ENCODE measurements at places on chromosomes 3 and 15.

DNA sequence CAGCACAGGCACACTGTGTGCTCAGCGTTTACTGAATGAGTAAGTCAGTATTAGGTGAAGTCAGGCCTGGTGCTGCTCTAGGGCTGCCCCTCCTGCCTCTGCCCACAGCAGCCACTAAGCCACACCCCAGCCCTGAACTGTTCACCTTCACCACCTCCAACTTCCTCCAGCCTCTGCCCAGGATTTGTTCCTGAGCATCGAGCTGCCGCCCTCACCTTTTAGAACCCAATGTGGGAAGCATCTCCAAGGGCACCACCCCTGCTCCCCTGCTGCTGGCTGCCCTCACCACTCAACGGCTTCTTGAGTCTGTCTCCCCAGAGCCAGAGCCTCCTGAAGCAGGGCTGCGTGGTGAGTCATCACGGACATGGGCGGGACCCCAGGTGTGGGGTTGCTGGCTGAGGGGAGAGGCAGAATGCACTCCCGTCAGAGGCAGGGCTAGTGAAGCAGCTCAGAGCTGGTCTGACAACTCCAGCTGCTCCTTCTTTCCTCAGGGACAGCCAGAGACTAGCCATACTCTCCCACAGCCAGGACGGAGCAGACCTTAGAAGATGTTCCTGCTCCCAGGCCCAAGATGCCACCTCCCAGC lies 5.8 kb downstream of the HYAL2 start:
- DNase-seq = peak; percentile 28

DNA sequence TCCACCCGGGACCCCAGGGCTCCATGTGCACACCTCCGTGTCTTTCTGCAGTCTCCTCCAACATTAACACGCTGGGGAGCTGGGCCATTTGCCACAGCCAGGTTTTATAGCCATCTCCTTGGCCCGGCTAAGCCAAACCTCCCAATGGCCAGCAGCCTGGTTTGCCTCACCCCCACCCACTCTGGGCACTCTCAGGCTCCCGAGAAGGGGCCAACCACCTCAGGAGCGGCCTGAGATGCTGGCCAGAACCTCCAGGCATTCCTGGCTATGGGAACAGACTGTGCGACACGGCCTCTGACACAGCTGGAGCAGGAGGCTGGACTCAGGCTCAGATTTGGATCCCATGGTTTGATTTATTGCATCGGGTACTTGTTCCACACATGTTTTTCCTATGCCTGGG lies 289.7 kb downstream of the RPLP1 start:
- no peak for DNase-seq

DNA sequence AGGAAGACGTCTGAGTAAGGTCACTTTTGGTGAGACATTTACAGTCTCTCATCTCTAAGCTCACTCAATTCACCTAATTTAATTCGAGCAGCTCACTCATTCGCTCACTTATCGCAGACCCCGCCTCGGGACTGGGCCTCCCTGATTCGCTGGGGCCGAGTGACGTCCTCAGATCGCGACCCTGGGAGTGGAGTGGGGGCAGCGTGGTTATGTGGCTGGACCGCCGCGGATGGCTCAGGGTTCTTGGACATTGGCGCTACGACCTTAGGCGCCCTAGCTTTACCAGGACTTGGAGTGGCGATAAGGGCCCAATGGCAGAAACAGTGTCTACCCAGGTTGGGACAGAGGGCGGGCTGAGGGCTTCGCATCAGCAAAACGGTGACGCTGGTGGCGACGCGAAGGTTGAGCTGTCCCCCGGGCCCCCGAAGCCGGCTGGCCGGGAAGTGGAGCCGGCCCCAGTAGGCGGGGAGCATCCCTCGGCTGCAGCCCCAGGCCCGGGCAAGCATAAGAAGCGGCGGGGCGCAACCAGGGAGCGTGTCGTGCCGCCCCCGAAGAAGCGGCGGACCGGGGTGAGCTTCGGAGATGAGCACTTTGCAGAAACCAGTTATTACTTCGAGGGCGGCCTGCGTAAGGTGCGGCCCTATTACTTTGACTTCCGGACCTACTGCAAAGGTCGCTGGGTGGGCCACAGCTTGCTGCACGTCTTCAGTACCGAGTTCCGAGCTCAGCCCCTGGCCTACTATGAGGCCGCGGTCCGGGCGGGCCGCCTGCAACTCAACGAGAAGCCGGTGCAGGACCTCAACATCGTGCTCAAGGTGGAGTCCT lies at the start of gene RPUSD2:
Gene RPUSD2 (plus strand): TSS at position 171 of the 825 bp plus-strand sequence. CDS start 39 bp downstream, at position 210.
- DNase-seq = peak; percentile 83

DNA sequence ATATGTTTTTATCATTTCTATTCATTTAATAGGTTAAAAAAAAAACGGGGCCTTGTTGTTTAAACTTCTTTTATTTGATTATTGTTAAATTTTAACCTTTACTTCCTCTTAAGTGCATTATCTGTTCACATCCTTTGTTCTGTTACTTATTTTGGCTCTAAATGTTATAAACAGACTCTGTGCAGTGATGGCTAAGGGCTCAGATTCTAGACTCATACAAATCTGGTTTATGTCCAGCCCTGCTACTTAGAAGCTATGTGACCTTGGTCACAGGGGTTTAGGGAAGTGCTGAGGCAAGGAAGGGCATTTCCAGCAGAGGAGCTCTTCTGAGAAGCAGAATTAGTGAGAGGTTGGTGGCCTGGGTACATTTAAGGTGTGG lies 55.3 kb upstream of the VILL start:
- no peak for DNase-seq

- DNase-seq = no peak
Observed at GRCh38 chr3:12716605-12717151, 42.4 kb downstream of the TMEM40 start.

- no peak for DNase-seq
Observed at GRCh38 chr3:52240886-52241370, 2.0 kb upstream of the TWF2 start.

DNA sequence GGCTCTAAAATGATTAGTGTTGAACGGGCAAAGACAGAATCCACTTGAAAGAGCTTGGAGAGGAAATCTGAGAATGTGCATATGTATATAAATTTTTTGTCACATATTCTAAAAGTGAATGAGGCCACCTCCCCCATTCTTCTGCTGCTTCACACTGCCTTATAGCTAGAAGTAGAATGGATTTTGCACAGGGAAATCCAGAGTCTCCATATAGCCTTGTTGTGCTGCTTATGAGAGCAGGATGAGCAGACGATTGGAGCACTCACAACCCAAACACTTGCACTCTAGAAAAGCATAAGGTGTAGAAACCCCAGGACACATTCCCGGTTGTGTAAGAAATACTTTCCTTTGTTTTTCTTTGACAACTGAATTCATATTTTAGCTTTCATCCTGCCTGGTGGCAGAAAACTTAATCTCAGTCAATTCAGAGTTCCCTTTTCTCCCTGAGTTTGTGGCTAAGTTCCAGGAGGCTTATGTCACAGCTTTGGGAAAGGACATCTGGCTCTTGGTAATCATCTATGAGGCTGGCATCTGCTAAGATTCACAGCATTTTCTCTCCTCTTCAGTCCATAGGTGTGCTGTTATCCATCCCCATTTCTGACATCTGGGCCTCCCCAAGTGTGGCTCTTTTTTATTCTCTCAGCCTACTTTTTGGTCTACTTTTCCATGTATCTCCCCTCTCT lies 188.4 kb upstream of the PFN2 start:
- DNase-seq = no peak

DNA sequence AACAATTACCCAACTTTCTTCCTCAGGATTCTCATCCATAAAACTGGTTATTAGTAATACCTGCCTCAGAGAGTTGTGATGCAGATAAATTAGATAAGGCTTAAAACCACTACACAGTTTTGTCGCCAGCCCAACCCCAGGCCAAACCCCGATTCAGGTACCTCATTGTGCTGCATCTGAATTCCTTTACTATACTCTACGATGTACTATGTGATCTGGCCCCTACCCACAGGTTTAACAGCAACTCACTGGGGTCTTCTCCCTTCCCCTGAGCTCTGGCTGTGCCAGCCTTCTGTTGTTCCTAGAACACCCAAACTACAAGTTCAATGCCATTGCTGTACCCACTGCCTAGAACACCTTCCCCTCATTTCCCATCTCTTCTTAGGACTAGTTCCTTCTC lies 64.6 kb downstream of the MYO5A start:
- no peak for DNase-seq

GRCh38 chr3:147411238-147411814 lies 2.2 kb downstream of the ZIC1 start:
- DNase-seq = no peak

GRCh38 chr3:54625805-54626787 lies 301.8 kb downstream of the LRTM1 start:
- no peak for DNase-seq

- DNase-seq = no peak
Observed at GRCh38 chr3:127222664-127223063, 29.7 kb downstream of the PRR23E start.

DNA sequence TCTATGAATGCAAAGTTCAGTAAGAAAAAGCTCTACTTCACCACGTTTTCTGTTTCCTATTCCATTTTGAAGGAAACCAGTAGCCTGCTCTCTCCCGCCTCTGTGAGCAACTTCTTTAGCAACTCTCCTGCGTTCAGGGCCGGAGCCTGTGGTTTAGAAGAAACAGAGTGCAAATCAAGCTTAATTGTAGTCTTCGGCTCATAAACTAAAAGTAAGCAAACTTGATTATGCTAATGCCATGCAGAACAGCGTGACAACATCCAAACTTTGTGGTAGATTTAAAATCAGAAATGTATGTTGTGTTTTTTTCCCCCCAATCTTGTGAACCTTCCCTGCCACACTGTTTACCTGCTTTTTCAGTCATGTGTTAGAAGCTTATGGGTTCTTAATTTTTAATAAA lies 87.4 kb downstream of the SEMA6D start:
- no peak for DNase-seq

DNA sequence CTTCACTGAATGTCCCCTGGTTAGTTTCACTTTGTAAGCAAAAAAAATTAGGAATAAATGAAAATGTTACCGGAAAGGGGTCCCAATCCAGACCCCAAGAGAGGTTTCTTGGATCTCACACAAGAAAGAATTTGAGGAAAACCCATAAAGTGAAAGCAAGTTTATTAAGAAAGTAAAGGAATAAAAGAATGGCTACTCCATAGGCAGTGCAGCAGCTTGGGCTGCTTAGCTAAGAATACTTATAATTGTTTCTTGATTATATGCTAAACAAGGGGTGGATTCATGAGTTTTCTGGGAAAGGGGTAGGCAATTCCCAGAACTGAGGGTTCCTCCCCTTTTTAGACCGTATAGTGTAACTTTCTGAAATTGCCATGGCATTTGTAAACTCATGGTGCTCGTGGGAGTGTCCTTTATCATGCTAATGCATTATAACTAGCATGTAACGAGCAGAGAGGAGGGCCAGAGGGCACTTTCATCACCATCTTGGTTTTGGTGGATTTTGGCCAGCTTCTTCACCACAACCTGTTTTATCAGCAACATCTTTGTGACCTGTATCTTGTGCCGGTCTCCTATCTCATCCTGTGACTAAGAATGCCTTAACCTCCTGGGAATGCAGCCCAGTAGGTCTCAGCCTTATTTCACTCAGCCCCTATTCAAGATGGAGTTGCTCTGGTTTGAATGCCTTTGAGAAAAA lies 41.0 kb upstream of the CMSS1 start:
- DNase-seq = no peak

DNA sequence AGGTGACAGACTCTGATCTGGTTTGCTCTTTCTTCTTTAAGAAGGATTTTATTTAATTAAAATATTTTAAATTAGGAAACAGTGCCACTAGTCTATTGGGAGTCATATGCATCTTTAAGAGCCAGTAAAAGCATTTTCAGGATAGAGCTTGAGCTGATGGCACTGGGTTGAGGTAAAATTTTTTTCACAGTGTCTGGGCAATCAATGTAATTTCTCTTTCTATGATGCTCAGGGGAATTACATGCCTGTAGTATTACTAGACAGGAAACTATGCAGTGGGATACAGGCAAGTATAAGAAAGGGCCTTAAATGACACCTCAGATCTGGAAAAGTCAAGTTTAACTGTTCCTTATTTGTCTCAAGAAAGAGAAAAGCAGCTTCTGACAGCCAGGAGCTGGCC lies 76.4 kb downstream of the GAP43 start:
- DNase-seq = no peak

DNA sequence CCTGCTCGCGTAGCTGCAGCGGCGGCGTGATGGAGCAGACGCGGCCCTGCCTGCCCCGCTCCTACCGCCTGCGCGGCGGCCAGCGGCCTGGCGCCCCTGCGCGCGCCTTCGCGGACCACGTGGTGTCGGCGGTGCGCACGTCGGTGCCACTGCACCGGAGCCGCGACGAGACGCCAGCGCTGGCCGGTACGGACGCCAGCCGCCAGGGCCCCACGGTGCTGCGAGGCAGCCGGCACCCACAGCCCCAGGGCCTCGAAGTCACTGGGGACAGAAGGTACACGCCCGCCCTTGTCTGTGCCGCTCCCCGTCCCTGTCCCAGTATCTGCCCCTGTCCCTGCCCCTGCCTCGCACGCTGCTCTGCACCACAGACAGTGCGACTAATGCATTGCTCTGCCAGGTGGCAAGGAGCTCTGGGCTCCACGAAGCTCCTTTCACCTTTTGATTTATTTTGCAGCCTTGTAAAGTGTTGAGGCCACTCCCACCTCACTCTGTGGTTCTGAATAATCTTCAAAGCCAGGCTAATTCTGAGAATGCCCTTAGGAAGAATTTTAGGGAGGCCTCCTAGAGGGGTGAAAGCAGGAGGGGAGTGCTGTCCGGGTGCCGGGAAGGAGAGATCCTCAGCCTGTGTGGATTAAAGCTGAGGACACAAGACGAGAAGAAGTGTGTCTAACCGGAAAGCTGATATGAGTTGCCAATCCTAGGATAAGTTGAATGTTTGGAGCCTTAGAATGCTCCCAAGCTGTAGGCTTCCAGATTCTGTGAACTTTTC lies 100.0 kb downstream of the THSD4 start:
- DNase-seq = no peak

GRCh38 chr3:126451511-126451910 lies 24.2 kb downstream of the ZXDC start:
- no peak for DNase-seq

DNA sequence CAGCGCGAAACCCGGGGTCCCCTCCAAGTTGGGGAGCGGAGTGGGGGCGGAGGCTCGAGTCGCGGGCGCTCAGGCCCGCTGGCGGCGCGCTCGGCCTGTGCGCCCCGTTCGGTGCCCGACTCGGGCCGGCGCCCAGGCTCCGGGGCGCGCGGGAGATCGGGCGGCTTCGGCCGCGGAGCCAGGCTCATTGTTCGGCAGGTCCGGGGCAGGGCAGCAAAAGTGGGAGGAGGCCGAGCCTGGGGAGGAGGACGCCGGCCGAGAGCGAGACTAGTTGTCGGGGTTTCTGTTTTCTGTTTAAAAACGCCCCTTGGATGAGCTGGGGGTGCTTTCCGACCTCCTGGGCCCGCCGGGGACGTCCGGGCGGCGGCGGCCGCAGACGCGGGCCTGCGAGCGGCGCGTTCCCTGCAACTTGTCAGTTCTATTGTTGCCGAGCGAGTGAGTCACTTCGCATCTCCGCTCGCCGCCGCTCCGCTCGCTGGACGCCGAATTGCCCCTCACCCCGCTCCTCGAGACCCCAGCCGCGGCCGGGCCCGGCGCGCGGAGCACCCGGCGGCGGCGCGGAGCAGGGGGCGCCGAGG lies 676 bp downstream of the TCF12 start:
- peak; percentile 37 for DNase-seq

GRCh38 chr3:66380200-66380932 lies 120.5 kb downstream of the LRIG1 start:
- no peak for DNase-seq

- no peak for DNase-seq
Observed at GRCh38 chr3:62636235-62636826, 238.9 kb downstream of the CADPS start.

- DNase-seq = no peak
Observed at GRCh38 chr15:34714476-34715121, 40.2 kb downstream of the GJD2 start.

Data from stimulated activated CD8-positive, alpha-beta memory T cell treated with anti-CD3 and anti-CD28 coated beads, Interleukin-15, amount 100 ng/mL, for 24 hours (primary cell).